ENCODE measurements at places on chromosomes 13 and 19.

- no peak for DNase-seq
Observed at GRCh38 chr19:33248954-33249613, 23.4 kb upstream of the SLC7A10 start.

DNA sequence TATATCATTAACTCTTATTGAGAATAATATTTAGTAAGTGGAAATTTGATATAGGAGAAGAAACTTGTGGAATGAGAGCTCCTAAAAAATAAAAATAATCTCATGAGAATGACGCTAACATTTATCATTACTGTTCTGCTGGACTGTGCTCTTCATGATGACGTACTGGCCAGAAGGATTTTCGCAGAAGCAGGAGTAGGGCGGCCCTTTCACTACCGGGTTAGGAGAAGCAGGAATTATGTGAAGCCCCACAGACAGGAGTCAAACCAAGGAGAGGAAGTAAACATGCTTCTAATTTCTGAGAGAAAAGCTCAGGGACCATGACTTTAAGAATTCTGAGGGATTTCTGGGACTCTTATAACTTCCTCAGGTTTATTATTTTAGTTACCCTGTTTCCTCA, 195.1 kb downstream of the VWA8 start:
- DNase-seq, result no peak

- DNase-seq, result no peak
Observed at GRCh38 chr13:22915442-22916082, 265.2 kb upstream of the SGCG start.

GRCh38 chr13:46211483-46212351, at the start of gene LRRC63:
LRRC63 (plus strand) TSS chr13:46211928; CDS start chr13:46213035, 1,107 bp downstream.
- DNase-seq, result peak; percentile 86

- no peak for DNase-seq
Observed at GRCh38 chr13:48506092-48506701, 26.7 kb downstream of the RCBTB2 start.

- DNase-seq, result no peak
Observed at GRCh38 chr19:47437500-47437899, 18.2 kb upstream of the MEIS3 start.

DNA sequence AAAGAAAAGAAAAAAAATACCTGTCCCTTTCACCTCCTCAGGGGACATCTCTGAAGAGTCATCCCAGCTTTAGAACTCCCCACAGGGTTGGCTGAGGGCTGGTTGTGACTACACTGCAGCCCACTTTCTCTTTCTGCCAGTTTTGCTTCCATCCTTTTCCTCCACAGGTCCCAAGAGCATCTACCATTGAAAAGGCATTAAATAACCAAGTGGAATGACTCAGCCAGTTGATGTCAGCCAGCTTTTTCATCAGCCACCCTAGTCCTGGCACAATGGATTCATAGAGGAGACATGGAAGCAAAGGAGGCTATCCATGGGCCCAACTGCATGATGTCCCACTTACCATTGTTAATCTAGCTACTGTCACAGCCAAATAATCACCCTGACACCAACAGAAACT, 9.2 kb upstream of the RCBTB1 start:
- no peak for DNase-seq

DNA sequence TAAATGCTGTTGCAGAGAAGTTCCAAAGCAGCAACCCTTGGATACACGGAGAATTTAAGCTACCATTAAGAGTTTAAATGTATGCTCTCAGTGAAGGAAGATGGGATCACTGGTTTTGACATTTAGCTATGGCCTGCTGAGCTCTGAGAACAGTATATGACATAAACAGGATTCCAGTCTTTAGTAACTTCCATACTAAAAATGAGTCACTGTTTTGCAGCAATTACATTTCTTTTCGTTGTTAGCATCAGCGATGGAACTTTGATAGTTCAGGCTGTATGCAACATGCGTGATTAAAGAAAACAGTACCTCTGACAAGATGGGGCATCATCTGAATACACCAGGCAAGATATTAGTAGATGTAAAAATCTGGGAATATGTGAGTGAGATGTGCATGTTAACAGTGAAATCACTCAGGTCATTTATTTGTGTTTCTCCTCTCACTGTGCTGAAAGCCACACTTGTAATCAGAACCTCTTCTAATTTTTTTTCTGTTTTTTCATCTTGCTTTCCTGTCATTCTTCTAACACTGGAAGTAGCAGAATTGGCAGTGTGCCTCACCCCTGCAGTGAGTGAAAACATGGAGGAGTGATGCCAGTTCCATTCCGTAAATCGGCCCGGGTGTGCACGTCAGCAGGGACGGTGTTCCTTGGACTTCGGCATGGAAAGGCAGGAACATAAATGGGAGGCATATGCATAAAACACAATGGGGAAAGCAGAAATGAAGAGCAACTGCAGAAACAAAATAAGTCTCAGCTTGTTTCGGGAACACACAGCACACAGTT, 361.5 kb downstream of the OXGR1 start:
- no peak for DNase-seq

- no peak for DNase-seq
Observed at GRCh38 chr19:54106716-54107115, 4.1 kb downstream of the NDUFA3 start.

- no peak for DNase-seq
Observed at GRCh38 chr19:6519289-6519688, 11.5 kb upstream of the TNFSF9 start.

DNA sequence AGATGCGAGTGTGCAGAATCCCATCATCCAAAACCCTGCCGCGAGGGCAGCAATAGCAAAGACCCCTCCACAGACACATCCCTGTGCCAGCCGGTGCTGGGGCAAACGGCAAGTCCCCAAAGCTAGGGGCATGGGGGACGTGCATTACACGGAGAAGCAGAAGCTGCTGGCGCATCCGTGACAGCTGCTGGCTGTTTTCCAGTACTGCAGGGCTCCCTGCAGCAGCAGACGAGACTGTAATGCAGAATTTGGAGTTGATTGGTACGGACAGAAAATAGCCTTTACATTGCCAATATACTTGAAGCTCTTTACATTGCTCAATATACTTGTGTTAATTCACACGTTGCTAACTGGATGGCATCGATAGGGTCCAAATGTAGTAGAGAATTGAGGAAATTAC, 77.2 kb upstream of the TMTC4 start:
- DNase-seq, result no peak

DNA sequence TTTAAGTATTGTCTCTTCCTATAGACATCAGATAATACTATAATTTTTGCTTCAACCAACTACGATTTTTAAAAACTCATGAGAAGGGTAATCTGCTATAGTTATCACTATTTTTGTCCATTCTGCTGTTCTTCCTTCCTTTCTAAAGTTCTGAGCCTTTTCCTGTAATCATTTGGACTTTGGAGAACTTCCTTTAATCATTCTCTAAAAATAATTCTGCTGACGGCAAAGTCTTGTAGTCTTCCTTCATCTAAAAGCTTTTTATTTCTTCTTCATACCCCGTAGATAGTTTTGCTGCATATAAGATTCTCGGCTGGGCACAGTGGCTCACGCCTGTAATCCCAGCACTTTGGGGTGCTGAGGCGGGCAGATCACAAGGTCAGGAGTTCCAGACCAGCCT, 5.1 kb upstream of the FCGBP start:
- DNase-seq, result no peak

- DNase-seq, result no peak
Observed at GRCh38 chr13:22561581-22561980, 619.2 kb upstream of the SGCG start.

GRCh38 chr13:37274569-37275497, 169.4 kb upstream of the CSNK1A1L start:
- no peak for DNase-seq

DNA sequence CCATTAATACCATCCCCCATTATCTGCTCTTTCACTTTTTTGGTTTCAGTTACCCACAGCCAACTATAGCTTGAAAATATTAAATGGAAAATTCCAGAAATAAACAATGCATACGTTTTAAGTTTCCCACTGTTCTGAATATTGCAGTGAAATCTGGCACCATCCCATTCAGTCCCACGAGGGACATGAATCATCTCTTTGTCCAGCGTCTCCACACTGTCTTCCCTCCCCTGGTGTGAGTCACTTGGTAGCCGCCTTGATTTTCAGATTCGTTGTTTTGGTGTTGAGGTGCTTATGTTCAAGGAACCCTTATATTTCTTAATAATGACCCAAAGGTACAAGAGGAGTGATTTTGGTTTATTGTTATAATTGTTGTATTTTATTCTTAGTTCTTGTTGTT, 246.1 kb downstream of the DCT start:
- DNase-seq, result no peak

DNA sequence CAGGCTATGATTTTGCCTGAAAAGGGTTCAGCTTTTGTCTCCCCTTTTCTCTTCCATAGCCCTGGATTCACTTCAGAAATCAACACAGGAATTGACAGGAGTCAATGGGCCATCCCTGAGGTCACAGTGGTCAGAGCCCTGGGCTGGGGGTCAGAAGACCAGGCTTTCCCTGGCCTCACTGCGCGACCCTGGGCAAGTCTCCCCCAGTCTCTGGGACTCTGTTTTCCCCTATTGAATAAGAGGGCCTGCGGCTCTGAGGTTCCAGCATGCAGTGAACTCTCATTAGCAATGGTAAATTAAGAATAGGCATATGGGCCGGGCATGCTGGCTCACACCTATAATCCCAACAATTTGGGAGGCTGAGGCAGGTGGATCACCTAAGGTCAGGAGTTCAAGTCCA, 30.7 kb upstream of the VSTM2B start:
- DNase-seq, result no peak

- no peak for DNase-seq
Observed at GRCh38 chr13:104086759-104087158, 1020.5 kb upstream of the SLC10A2 start.

- DNase-seq, result peak; percentile 68
Observed at GRCh38 chr13:51832471-51833152, 12.4 kb downstream of the TMEM272 start.

DNA sequence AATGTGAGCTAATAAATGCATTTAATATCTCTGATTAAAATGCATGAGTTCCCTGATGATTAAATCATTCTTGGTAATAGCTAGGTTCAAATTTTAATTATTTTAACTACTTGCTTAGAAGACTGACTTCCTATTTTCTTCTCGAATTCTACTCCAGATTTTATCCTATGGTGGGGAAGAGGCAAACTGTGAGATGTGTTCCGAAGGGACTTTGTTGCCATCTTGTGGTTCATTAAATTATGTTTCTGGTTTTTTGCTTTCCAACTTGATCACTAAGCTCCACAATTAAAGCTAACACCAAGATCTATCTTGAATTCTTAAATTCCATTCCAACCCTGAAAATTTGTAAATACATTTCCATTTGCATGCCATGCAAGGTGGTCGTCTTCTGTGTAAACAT, 538.4 kb upstream of the PCDH20 start:
- no peak for DNase-seq

DNA sequence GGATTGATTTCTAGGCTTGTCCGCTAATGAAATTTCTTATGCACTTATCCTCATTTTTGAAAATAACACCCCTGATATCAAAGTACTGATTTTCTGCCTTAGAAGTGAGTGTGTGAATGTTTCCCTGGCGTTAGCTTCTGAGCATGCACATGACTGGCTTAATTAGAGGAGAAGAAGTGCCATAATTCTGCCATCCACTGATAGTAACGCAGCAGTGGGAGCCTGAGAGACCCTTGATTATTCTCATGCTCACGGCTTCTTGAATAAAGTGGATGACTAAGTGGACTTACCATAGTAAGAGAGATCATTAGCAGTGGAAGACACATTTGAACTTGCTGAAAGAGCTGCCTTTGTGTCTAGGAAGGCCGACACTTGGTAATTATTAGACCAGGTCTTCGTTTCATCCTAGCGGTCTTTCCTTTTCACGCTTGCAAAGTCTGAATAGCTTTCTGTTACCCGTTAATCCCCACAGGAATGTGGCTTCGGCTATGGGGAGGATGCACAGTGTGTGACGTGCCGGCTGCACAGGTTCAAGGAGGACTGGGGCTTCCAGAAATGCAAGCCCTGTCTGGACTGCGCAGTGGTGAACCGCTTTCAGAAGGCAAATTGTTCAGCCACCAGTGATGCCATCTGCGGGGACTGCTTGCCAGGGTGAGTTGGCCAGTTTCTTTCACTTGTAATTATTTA, 45.3 kb downstream of the TNFRSF19 start:
- no peak for DNase-seq

- DNase-seq, result no peak
Observed at GRCh38 chr19:42166316-42166715, 34.1 kb upstream of the POU2F2 start.

- DNase-seq, result peak; percentile 57
Observed at GRCh38 chr13:99269627-99270241, 11.6 kb upstream of the GPR18 start.

GRCh38 chr19:38778733-38779132, 5.4 kb upstream of the LGALS7 start:
- no peak for DNase-seq

DNA sequence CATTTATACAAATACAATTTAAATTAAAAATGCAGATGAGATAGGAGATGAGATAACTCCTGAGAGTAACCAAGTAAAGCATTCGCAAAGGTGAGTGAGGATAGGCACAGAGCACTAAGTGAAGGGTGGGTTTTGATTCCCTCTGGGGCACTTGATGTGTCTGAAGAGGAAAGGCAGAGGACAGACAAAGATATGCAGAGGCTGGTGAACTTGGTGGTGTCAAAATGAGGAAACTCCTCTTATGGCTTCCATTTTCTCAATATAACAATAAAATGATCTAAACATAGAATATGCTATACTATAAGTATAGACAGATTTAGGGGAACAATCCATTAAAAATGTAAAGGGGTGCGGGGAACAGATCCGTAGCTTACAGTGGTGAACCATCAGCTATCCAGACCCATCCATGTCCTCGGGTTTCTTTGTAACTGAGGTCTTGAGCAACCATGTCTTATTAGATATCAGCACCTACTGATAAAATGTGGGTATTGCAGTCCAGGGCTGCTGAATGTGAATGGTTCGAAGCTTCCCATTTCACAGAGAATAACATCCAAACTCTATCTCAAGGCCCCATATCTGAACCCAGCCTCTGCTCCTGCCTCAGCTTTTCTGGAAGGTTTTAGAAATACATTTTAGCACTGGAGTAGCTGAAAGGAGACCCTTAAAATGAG, 73.9 kb upstream of the SLC10A2 start:
- DNase-seq, result no peak

DNA sequence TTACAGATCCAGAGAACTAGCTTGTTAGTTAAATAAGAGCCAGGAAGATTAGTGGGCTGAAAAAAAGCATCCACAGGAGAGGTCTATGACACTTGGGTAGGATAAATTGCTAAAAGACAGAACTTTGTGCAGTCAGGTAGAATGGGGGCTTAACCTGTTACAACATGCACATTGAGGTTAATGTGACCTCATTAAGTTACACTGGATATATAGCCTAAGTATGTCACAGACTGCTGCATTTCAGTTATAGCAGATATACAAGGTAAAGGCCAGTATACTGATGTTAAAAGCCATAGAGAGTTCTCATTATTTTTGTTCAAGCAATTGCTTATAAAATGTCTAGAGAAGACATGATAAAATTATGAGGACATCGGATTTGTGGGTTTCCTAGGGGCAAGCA, 1179.9 kb upstream of the PCDH9 start:
- no peak for DNase-seq

- DNase-seq, result no peak
Observed at GRCh38 chr13:112775791-112776279, 86.0 kb downstream of the ATP11A start.
